ENCODE measurements at places on chromosomes 2 and 18. TPM values are rescaled to one million over a fixed set of nuclear protein-coding genes. Genes with fewer than 3 reads are reported as not detected.

Gene PLGLB2
- total RNA-seq: 3.5 TPM

DNA sequence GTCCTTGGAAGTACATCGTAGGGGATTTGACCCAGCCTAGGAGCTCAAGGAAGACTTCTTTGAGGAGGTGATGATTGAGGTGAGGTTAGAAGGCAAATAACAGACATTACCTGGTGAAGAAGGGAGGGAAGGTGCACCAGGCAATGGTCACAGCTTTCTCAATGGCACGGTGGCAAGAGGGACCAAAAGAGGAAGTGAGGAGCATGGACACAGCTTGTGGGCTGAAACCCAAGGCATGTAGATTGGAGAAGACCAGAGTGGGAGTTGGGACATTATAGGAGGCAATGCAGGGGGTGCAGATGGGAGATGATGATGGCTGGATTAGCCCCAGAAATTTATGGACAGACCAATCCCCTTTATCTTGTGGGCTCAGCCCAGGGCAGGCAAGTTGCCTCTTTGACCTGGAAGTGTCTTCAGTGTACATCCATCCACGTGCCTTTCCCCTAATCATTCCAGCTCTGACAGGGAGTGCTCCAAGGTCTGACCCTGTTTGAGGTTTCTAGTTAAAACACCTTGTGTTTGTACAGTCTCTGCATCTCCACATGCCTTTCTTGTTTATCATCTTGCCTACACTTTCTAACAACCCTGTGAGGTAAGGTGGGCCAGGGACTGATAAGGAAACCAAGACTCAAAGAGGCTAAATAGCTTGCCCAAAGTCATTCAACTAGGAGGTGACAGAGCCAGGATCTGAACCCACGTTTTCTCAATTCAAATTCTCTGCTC, 59.1 kb downstream of the NRP2 start:
- H3K36me3 ChIP-seq: no peaks in the 10 kb centered on the region
- no peaks in the 10 kb centered on the region for H3K27me3 ChIP-seq
- H3K4me3 ChIP-seq: no peak overlapping the region
- no peak for DNase-seq

Gene ANKRD53
- not detected for total RNA-seq

Gene GYPC
- 149 TPM for total RNA-seq

Gene PSD4
- 329 TPM for total RNA-seq

Gene ACKR3
- total RNA-seq: 6.4 TPM

Gene SKA1
- 51.4 TPM for total RNA-seq
